NCI-H524 (cell line): ENCODE measurements at places on chromosomes 4 and X.
A peak's percentile ranks its signal among the peaks of the same experiment; 100 is the strongest.

GRCh38 chr4:155640751-155641150 lies 25.9 kb upstream of the GUCY1A1 start:
- DNase-seq = no peak

GRCh38 chr4:30719454-30720020 lies 632 bp upstream of the PCDH7 start:
- DNase-seq = peak; percentile 73

DNA sequence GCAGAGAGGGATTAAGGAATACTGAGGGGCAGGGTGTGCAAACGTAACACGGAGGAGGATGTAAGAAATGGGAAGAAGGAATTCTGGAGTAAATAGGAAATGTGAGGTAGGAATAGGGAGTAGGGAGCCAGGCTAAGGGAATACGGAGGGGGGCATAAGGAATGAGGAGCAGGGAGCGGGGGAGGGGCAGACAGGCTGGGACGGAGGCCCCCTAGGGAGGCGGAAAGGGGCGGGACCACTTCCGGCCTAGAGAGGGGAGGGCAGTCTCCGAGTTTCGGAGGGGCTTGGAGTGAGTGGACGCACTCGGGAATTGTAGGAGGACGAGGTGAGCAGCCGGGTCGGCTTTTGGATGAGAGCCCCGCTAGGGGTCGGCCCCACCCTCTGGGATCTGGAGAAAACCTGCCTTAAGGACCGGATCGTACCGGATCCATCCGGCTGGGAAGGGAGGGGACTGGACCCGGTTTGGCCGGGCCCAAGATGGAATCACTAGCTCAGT lies 612 bp downstream of the MAGED2 start:
- peak; percentile 96 for DNase-seq

DNA sequence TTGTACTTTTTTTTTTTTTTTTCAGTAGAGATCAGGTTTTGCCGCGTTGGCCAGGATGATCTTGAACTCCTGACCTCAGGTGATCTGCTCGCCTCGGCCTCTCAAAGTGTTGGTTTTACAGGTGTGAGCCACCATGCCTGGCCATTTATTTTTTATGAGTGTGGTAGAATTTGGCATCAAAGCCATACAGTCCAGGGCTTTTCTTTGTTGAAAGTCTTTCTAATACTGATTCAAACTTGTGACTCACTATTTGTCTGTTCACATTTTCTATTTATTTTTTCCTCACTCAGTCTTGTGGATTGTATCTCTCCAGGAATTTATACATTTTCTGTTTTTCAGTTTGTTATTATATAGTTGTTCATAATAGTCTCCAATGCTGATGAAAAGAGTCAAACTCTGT lies 66.5 kb upstream of the SPIN4 start:
- no peak for DNase-seq

DNA sequence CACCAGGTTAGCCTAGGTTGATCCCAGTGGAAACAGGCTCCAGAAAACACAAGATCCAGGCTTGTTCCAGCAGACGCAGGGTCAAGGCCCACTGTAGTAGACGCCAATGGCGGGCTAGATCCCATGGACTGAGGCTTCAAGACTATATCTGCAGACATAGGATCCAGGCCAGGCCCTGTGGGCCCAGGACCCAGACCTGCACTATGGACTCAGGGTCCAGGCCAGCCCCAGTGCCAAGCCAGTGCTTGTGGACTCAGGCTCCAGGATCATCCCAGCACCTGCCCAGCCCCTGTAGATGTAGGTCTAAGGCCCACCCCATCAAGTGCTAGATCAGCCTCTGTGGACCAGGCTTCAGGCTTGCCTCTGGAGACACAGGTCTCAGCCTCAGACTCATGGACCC lies 300.9 kb downstream of the CHIC1 start:
- DNase-seq = no peak

DNA sequence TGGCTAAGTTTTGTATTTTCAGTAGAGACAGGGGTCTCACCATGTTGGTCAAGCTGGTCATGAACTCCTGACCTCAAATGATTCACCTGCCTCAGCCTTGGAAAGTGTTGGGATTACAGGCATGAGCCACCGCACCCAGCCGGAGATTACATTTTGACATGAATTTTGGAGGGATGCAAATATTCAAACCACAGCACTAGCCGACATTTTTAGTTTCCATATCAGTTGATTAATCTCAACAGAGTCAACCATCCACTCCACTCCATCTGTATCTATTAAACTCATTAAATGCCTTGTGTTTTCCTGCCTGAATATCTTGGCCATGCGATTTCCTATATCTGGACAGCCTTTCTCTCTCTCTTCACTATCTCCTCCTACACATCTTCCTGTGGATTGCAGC lies 64.1 kb upstream of the PDGFRA start:
- DNase-seq = no peak

- DNase-seq = no peak
Observed at GRCh38 chr4:90181644-90182043, 54.5 kb downstream of the CCSER1 start.

DNA sequence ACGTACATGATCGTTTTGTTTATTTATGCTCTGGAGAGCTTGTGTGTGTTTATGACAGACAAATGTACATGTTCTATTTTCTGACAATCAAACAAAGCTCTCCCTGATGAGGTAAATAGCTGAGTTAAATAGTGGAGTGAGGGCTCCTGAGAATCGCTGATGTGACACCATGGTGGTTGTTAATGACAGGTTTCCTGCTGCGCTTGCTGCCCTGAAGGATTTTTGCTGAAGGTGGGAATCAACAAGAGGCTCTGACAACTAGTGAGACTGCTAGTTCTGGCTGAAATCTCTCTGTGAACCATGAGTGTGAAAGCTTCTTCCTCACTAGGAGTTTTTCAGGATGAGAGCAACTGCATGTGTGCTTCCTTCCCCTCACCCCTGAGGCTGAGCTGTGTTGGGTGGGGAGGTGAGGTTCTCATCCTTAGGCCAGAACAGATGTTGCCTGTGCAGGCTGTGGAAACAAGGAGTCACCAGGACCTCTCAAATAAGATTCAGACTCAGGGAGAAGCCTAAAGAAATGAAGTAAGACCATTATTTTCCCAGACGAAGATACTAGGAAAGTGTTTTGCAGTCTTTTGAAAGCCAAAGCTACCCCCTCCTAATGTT lies 173.4 kb upstream of the JADE1 start:
- DNase-seq = no peak

- no peak for DNase-seq
Observed at GRCh38 chr4:10677796-10678497, 6.6 kb downstream of the CLNK start.

DNA sequence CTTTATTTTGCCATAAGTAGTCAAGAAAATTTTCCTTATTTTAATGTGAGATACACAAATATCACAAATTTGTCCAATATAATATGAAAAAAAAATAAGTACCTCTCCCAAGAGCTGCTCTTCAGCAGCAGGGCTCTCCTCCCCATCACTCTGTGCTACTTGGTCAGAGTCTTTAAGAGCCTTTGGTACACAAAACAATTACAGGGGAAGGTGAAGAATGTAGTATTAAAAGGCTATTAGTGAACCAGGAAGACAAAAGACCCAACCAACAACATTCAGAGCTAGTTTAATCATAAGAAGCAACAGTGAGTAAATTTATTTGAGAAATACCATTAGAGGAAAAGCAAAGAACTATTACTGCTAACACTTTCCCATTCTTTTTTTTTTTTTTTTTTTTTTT lies 29.4 kb downstream of the SEC31A start:
- no peak for DNase-seq

GRCh38 chrX:41351923-41352322 lies 18.0 kb downstream of the DDX3X start:
- no peak for DNase-seq

GRCh38 chrX:9794495-9794894 lies 8.3 kb downstream of the SHROOM2 start:
- no peak for DNase-seq

DNA sequence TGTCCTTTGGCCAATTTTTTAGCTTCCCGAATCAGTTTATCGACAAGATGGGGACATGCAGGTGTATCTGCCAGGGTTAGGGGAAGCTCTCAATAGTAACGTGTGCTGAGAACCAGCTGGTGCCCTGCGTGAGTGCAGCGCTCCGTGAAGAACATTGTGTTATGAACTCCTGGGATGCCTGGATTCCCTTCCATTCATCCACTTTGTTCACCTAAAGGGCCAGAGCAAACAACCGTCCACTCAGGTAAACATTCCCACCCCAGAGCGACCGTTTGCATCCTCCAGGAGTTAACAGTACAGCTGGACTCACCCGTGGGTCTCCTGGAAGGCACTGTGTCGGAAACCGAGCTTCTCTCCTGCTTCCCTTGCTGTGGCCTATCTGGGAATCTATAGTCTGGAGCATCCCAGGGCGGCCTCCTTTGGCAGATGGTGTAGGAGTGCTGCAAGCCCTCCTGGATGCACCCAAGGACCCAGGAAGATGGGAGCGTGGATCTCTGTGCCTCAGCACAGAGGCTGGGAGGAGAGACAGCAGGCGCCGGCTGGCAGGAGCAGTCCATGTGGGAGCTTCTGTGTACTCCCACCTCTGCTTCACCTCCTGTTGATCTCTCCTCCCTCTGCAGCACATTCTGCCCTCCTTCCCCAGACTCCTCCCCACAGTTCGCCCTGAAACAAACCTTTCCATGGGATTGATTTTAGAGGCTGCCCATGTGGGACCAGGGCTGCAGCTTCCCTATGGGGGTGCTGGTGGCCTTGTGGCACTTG lies 62.7 kb downstream of the SHROOM2 start:
- DNase-seq = no peak
